ENCODE measurements at places on chromosomes 12 and 14.

- DNase-seq: no peak
Observed at GRCh38 chr14:75595226-75595625, 16.8 kb downstream of the FLVCR2 start.

DNA sequence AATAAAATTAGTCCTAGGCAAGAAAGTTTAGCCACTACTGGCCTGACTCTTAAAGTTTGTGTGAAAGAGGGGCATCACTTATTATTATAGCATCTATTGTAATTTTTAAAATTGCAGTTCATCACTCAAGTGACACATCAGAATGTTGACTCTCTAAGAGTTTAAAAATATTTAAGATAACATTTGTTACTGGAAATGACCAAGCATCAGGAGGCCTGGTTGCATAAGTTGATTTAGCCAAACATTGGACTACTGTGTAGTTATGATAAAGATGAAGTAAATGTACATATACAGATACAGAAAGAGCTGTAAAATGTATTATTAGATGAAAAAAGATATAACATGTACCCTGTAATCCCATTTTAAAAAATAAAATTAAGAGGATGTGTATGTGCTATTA lies 47.5 kb downstream of the SCFD1 start:
- no peak for DNase-seq

GRCh38 chr12:69095765-69096477 lies 143.4 kb upstream of the CPSF6 start:
- DNase-seq: no peak

- no peak for DNase-seq
Observed at GRCh38 chr14:69713993-69714679, 52.8 kb upstream of the SRSF5 start.

DNA sequence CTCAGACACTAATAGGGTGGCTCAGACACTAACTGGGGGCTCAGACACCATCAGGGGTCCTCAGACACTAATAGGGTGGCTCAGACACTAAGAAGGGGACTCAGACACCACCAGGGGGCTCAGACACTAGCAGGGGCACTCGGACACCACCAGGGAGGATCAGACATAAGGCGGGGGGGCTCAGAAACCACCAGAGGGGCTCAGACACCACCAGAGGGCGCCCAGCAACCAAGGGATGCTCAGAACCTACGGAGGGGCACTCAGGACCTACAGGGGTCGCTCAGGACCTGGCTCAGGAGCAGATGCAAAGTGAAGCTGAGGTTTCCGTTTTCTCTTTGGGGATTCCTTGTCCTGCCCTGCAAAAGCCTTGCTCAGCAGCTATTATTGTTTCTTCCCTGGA lies 448.5 kb downstream of the TMEM121 start:
- DNase-seq: peak; percentile 66

GRCh38 chr14:67934087-67934486 lies 114.5 kb downstream of the RAD51B start:
- no peak for DNase-seq

- no peak for DNase-seq
Observed at GRCh38 chr14:44701563-44702263, 194.6 kb upstream of the FSCB start.

- no peak for DNase-seq
Observed at GRCh38 chr12:65331456-65331855, 53.0 kb downstream of the MSRB3 start.

GRCh38 chr14:77161011-77161410 lies 19.4 kb upstream of the ZDHHC22 start:
- no peak for DNase-seq

Measured in activated CD8-positive, alpha-beta memory T cell treated with anti-CD3 and anti-CD28 coated beads for 48 hours (primary cell).